GM12864 (cell line): ENCODE measurements at places on chromosomes 12 and 14.

DNA sequence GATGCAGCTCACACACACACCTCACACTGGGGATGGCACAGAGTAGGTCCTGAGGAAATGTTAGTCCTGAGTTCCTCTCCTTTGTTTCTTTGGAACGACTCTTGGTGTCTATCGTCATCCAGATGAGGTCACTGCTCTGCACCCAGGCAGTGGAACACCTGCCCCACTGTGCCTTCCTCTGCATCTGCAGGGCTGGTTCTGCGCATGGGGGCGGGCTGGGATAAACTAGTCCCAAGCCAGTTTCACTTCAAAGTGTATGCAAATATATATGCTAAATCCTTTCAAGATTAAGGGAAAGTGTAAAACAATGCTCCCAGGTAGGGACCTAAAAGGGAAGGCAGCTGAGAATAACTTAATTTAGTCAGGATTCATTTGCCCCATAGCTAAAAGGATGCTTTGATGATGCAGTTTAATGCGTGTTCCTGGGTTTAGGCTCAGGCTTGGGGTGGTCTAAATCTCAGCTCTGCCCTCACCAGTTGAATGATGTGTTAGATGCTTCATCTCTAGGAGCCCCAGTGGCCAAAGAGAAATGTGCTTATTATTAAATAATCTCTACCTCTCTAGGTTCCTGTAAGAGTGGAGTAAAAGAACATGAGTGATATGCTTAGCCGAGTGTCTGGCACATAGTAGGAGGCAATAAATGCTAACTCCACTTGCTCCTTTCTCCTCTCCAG lies 47.1 kb upstream of the OVCH1 start:
- DNase-seq = no peak

GRCh38 chr12:121326996-121327674 lies 25.1 kb downstream of the ANAPC5 start:
- DNase-seq = no peak

DNA sequence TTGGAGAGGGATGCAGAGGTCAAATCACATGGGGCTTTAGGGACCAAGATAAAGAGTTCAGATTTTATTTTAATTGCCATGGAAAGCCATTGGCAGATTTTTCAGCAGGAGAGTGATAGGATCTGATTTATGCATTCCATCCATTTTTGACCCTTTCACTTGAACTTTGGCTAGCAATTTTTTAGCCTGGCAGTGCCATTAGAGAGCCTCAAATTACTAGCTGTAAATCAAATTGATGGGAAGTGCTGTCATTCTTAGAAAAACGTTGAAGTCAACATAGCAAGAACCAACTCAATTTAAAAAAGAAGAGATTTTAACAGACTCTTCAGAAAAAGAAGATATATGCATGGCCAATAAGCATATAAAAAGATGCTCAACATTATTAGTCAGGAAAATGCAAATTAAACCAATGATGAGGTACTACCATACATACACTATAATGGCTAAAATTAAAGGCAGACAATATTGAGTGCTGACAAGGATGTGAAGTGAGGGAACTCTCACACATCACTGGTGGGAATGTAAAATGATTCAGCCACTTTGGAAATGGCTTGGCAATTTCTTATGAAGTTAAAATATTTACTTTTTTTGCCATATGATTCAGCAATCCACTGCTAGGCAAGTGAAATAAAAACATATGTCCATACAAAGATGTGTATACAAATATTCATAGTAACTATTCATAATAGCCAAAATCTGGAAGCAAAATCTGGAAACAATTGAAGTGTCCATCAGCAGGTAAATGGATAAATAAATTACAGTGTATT lies 89.7 kb downstream of the PTCSC3 start:
- no peak for DNase-seq

DNA sequence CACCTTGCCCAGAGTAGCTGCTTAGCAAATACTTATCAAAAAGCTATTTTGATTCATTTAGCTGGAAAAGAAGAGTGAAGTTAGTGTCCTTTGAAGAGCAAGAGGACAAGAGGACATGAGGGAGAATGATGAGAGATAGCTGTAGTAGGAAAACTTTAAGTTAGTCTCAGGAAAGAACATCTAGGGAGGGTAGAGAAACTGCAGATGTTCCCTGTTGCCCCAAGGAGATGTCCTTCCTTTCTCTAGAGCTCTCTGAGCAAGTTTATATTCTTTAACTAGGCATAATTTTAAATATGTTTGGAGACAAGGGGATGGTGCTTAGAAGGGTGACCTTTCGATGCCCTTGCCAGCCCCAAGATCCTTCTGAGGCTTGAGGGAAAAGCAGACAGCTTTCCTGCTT lies 529.1 kb upstream of the TBX3 start:
- DNase-seq = no peak

- DNase-seq = no peak
Measured at GRCh38 chr12:59036973-59037762, 116.9 kb upstream of the LRIG3 start.

DNA sequence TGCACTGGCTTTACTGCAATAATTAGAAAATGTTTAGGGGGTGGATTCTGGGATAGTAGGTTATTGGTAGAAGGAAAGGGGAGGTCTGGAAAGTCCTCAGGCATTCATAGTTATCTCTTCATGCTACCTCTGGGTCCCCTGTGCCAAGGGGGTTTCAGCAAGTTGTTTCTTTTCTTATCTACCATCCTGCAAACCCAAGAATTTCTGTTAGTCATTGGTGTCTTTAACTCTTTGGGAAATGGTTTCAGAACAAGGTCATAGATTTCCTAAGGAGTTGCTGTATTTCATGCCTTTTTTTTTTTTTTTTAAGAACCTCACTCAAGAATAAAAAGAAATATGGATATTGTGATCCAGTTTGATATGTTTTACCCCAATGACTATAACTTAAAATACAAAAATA lies 63.6 kb downstream of the SLC4A8 start:
- no peak for DNase-seq

- DNase-seq = no peak
Measured at GRCh38 chr12:52178443-52178842, 13.4 kb downstream of the KRT80 start.

GRCh38 chr12:54662026-54662425 lies 13.9 kb upstream of the DCD start:
- DNase-seq = no peak

- DNase-seq = no peak
Measured at GRCh38 chr12:77494296-77494695, 336.4 kb upstream of the NAV3 start.

- peak; percentile 65 for DNase-seq
Measured at GRCh38 chr12:120013659-120014380, 24.8 kb downstream of the BICDL1 start.

- DNase-seq = no peak
Measured at GRCh38 chr14:74618078-74618952, 6.3 kb upstream of the LTBP2 start.

DNA sequence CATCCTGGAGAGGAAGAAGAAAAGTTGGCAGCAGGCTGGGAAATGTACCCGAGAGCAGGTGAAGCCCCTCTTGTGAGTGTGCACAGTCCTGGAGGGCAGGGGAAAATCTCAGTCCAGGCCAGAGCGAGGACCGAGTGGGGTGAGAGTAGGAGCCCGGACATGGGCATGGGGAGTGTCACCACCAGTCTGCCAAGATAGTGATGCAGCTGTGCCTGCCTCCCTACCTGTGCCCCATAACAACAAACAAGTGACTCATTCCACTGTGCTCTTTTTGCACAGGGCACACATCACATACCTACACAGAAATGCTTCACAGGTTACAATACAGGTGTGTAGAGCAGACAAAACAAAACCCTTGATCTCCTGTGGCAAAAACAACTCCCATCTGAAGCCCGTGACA lies 205.9 kb upstream of the PELI2 start:
- no peak for DNase-seq

DNA sequence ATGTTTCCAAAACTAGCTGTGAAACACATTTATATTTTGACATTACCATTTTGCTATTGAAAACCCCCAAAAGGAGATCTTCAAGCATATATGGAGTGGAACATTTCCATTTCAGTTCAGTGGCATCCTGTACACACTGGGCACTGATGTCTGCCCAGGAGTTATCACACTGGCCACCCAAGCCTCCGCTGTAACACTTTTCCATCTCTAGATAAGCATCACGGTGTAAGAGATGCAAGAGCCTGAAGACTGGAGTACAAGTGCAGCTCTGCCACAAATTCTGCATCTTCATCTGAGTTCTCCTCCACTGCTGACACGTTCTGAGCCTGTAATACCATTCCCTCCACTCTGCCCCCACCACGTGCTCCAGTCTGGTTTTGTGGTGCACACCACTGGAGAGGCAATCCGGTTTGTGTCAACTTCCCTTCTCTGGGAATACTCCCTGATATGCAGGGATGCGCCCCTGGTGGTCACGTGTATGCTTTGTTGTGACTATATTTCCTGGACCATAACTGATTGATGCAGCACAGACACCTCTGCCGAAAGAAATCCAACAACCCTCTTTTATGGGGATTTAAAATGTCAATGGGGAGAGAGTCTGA lies 12.7 kb downstream of the SPTLC2 start:
- no peak for DNase-seq

DNA sequence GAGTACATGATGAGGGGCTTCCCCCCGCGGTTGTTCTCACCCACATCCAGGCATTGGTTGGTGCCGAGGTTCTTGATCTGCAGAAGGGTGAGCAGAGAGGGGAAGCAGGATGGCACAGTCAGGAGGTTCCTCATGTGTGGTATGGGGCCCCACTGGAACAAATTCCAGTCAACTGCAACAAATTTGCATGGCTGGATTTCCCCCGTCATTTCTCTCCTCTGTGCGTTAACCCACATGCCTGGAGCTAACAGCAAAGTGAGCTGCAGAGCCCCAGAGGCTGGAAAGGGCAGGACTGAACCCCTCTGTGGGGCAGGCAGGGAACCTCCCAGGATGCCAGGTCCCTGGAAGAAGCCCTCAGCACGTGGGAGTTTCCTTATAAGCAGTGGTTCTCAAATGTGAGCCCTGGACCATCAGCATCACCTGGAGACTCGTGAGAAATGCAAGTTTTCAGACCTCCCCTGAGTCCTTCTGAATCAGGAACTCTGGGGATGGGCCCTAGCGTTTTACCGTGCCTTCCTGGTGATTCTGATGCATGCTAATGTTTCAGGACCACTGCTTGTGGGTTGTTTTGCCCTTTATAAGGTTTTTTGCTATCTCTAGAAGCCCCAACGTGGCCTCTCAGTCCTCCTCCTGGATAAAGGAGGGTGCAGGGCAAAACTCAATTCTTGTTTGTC lies 11.0 kb upstream of the CELA1 start:
- DNase-seq = peak; percentile 25

GRCh38 chr14:22533739-22534359 lies 55.2 kb downstream of the DAD1 start:
- DNase-seq = no peak

- DNase-seq = no peak
Measured at GRCh38 chr14:71438684-71439083, 493.5 kb upstream of the RGS6 start.

- no peak for DNase-seq
Measured at GRCh38 chr12:131552492-131552863, 158.4 kb upstream of the SFSWAP start.

- DNase-seq = no peak
Measured at GRCh38 chr14:93784878-93785277, 3.4 kb downstream of the PRIMA1 start.

DNA sequence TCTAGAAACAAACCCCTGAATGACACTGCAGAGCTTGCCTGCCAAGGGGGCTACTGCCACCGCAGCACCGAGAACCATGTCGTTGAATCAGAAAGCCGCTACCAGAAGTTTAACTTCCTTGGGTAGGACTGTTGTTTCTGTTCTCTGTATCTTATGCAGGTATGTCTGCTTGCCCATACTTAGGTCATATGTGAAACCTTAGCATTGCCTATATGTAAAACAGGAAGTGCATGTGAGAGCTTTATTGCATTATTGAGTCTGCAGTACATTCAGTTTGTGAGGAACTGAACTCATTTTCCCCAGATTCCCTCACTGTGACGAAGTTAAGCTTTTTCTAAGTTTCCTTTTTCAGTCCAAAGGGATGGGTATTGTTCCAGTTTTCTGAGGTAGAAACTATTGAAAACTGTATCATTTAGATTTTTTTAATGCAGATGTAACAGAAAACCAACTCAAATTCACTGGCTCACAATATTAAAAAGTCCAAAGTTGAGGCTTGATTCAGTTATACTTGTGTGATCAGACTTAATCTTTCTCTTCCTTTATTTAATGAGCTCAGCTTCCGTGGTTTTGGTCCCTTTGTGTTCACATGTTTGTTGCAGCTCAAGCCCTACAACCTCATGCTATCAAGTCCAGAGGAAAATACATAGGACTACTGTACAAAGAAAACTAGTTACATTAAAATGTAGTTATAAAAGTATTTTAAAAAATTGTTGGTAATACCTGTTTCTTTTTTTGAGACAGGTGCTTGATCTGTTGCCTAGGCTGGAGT lies 6.9 kb downstream of the FBXO34 start:
- peak; percentile 61 for DNase-seq

DNA sequence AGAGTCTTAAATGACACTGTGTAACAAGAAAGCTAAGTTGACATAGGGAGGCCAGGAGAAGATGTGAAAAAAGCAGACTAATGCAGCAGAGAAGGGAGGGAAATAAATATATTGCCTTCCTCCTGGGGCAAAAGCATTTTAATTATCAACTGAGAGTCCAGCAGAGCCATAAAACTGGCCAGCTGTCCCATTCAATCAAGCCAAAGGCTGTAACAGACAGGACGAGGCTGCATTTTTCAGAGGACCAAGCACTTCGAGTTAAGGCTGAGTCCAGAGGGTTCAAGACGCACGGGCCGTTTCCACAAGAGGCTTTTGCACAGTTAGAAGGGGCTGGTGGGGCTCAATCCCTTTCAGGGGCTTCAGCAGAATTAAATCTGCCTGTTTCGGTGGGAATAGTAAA lies 20.4 kb downstream of the MAP3K9 start:
- DNase-seq = no peak

GRCh38 chr12:34286934-34287333 lies 264.6 kb downstream of the ALG10 start:
- DNase-seq = no peak

DNA sequence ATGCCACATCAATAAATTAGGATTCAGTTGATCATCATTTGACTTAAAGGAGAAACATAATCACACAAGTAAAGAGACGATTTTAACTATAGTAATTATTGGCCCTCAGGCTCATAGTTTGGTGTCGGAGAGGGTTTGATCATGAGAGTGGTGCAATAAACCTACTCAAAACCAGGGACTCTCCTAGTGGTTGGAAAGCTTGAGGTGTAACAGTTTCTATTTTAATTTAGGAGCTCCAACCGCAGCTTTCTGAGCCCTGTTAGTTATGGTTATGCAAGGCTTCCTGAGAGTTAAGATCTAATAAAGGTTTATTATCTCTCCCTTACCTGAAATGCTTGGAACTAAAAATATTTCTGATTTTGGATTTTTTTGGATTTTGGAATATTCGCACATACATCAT lies 36.4 kb downstream of the TMTC2 start:
- no peak for DNase-seq

GRCh38 chr12:103442822-103443221 lies 52.9 kb downstream of the C12orf42 start:
- no peak for DNase-seq

- DNase-seq = no peak
Measured at GRCh38 chr14:89037065-89037464, 212.6 kb downstream of the TTC8 start.

- no peak for DNase-seq
Measured at GRCh38 chr14:87629788-87630187, 363.2 kb downstream of the GALC start.
